ENCODE measurements at places on chromosomes 5 and 9.

DNA sequence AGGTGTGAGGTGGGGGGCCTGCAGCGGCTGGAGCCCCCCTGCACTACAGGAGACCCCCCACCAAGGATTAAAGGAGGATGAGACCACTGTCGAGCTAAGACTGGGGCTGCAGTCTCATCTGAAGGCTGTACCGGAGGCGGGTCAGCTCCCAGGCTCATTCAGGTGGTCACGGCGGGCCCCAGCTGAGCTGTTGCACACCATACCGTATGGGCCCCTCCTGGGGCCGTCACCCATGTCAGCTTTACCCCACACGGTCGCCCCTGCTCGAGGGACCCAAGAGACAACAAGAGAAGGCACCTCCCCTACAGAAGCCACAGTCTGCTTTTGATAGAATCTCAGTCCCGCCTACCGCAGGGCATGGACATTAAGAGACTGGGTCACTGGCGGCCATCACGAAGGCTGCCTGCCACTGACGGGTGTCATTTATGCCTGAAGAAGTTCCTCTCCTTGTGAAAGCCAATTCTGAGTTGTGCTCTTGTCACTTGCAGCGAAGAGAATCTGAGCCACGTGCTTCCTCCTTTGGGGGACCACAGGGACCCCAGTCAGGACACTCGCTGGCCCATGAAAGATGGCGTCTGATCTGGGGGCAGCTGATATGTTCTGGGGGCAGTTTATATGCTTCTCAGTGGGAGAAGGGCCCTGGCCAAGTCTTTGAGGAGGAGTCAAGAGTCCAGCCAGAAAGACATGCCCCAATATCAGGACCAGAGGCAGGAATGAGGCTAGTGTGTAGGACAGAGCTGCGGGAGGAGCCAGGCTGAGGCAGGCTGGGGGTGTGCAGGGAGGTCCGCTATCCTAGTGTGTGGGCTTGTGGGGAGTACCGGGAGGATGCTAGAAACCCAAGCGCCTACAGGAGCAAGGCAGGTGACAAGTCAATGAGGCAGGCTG is 102.4 kb downstream of the ZNF354C start:
- DNase-seq = no peak

- no peak for DNase-seq
Observed at GRCh38 chr5:97553604-97554452, 370.8 kb upstream of the RIOK2 start.

DNA sequence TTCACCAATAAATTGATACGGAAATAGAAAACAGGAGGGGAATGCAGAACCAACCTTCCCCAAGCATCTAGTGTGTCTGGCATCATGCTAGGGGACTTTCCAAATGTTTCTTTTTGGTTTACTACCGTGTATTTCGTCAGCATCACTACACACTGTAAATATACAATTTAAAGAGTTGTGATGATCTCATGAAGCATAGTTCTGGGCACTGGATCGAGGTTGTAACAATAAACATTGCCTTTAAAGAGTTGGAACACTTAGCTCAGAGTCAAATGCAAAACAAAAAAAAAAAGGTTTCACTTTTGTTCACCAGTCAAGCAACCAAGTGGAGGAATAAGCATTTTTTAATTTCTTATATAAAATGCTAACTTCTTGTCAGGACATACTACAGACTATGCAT is 2.9 kb upstream of the SCAI start:
- DNase-seq = no peak

- DNase-seq = no peak
Observed at GRCh38 chr5:151202381-151203139, 21.3 kb downstream of the CCDC69 start.

- DNase-seq = no peak
Observed at GRCh38 chr5:131525805-131526204, 109.2 kb downstream of the RAPGEF6 start.

DNA sequence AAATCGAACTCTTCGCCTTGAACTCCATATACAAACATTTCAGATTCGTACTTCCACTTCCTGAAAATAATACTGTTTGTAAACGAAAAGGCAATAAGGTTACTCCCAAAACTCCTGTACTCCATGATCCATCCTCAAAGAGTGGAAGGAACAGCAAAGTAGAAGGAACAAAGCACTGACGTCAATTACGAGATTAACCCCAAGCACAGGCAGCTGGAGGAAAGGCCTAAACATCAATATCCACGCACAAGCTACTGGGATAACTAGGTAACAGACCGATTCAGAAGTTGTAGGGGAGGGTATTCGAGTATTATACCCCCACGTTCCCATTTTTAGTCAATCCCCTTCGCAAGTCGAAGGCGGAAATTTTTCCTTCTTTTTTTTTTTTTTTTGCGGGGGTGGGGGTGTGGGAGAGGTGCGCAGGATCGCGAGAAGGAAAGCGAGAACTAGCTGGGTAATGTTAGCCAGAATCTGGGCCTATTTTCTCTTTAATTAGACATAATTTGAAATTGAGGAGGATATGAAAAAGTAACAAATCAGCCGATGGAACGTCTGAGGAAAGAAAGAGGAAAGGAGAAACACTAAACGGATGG is 909 bp downstream of the AFF4 start:
- DNase-seq = peak; percentile 74

- DNase-seq = no peak
Observed at GRCh38 chr9:71980266-71981190, 69.1 kb downstream of the C9orf85 start.

GRCh38 chr5:61303346-61303745 is 28.7 kb upstream of the ZSWIM6 start:
- DNase-seq = no peak

- no peak for DNase-seq
Observed at GRCh38 chr9:89639961-89640360, 35.1 kb downstream of the GADD45G start.

DNA sequence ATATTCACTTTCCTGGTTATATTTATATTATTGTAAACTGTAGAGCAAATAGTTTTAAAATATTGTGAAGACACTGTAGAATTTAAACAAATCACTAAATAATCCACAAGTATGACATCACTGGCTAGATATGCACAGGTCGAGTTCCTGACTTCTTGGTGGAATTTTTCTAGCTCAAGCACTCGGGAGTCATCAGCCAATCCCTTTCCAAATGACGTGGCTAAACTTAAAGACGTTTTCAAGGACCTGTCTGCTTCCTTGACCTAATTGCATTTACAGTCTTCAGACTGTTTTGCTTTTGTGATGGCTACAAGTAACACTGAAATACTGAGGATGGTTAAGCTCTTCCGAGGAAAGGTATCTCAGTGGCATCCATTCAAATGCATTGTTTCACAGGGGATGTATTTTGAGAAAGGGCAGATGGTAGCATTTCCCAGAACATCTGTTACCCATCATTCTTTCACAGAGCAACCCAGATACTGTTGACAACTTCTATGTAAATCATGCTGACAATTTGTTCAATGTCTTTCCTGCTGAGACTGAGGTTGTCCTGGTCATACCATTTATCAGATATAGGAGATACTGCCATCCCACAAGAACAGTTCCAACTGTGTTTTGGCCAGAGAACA is 262.8 kb downstream of the CDH10 start:
- DNase-seq = no peak

- no peak for DNase-seq
Observed at GRCh38 chr9:119667163-119667562, 297.9 kb upstream of the BRINP1 start.

DNA sequence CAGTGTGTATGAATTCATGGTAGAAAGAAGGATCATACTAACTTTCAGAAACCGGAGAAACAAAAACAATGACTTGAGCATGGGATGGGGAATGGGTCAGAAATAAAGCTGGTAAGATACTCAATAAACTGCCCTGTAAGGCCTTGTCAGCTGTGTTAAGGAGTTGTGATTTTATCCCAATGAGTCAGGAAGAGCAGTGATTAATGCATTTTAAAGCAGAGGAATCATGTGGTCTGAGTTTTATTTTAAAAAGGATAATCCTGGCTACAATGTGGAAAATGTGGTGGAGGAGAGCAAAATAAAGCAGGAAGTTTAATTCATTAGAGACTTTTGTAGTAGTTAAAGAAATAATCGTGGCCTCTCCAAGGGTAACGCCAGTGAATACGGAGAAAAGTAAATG is 28.7 kb downstream of the DHX29 start:
- no peak for DNase-seq

DNA sequence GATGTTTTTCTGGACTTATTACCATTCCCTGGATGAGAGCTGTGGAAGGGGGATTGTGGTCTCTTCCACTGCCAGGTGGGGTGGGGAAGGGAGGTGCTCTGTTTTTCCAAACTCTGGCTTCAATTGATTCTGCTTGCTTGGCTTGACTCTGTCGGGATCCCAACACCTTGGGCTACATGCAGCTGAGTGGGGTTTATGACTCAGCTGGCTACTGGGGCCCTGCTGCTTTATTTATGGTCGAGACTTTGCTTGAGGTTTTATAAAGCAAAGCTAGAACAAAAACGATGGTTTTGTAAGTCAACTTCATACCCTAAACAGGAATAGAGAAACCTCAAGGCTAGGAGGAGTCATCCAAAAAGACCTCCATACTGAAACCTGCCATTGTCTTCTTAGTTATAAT is 76.3 kb downstream of the AOPEP start:
- DNase-seq = no peak

GRCh38 chr5:162107591-162107990 is 40.0 kb downstream of the GABRG2 start:
- DNase-seq = no peak

- no peak for DNase-seq
Observed at GRCh38 chr9:125262294-125262991, 817 bp downstream of the GAPVD1 start.

DNA sequence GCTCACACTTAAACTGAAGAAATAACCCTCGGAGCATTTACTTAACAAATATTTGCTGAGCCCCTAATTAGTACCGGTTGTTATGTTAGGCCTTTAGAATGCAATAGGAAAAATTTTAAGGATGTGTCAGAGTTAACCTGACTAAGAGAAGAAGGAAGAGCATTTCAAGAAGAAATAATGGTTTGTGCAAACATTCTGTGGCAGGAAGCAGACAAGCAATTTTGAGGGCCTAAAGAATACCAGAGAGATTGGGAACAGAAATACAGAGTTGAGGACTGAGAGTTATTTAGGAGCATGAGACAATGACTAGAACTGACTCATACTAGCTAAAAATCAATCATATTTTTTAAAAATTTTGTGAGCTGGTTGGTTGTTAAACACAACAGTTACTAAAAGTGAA is 218.8 kb downstream of the PRR16 start:
- no peak for DNase-seq

DNA sequence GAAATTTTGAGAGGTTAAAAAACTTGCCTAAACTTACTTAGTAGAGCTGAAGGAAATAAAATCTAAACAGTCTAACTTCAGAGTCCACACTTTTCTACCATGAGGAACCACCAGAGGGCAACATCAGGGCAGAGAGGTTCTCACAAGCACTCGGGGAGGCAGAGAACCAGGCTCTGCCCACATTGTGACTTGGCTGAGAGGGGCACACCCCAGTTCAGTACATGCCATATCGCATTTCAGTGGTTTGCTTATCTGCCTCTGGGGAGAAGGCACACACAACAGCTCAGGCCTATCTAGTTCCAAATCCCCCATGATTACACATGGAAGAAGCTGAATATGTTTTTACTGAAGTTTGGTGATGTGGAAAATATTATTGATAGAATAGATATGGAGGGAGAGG is 49.2 kb downstream of the EQTN start:
- DNase-seq = no peak

- DNase-seq = no peak
Observed at GRCh38 chr5:62190173-62190572, 115.8 kb upstream of the KIF2A start.

DNA sequence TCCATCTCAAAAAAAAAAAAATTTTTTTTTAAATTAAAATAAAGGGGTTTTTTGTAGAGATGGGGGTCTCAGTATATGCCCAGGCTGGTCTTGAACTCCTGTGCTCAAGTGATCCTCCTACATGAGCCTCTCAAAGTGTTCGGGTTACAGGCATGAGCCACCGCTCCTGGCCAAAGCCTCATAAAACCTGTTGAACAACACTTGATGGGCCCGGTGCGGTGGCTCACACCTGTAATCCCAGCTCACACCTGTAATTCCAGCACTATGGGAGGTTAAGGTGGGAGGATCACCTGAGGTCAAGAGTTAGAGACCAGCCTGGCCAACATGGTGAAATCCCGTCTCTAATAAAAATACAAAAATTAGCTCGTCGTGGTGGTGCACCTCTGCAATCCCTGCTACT is 7.7 kb upstream of the NPM1 start:
- DNase-seq = no peak

GRCh38 chr5:103271570-103272289 is 13.2 kb downstream of the MACIR start:
- no peak for DNase-seq

DNA sequence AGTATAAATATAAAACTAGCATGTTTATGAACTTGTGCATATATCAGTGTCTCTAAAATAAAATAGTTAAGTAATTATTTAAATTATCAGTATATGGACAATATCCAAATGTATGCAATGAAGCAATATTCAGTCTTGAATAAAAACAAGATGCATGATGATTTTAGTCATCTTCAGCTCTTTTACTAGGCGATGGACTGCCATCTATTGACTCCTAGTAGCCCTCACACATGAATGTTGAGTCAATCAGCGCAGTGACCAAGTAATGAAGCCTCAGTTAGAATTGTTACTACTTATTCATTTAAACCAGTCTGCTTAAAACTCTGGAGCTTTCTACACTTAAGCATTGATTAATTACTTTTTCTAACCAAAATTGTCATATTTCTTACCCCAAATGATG is 92.9 kb upstream of the GRHPR start:
- DNase-seq = no peak

- DNase-seq = no peak
Observed at GRCh38 chr9:4424891-4425290, 65.4 kb upstream of the SLC1A1 start.

DNA sequence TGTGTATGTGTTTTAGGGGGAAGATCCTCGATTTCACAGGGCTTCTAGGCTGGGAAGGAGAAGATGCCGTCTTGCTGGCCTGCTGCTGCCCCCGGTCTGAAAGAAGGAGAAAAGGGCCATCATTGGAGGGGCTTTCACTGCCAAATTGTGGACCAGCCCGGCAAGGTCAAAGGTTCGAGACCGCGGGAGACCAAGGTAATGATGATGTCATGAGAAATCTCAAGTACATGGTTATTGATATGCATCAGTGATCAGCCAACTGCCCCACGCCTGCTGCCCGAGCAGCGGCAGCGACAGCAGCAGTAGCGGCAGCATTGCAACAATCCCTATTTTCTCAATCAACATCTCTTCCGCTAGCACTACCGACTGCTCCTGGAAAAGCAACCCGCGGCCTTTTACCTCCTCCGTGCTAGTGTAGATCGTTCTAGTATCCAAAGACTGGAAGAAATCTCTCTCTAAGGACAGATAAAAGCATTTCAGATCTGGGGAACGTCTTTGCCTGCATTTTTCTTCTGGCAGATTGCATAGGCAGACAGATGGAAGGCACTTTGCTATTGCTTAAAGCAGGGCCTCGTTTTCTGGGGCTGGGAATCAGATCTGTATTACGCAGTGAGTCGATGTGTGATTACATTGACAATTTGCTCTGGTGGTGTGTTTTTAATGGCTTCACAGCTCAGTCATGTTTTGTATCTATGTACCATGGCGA is 215.3 kb downstream of the MEF2C start:
- DNase-seq = no peak

DNA sequence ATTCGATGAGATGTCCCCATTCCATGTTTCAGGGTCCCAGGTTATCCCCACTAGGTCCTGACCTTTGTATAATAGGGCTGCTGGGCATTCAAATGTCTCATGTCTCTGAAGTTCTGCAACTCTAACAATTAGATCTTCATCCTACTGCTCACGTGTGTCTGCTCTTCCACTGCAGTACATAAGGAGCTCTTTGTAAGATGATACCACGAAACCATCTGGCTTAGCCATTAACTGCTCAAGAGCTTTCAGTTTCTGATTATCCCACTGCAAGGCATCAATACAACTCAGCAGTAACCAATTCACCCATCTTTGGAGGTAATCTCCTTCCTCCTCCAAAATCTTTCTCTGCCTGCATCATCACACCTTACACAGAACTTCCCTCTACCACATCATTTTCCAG is 49.9 kb upstream of the PPP2CA start:
- no peak for DNase-seq

Data from urinary bladder (tissue), 4 donors.